ENCODE measurements at places on chromosomes 5 and 9.

GRCh38 chr9:112711050-112711689, 6.7 kb downstream of the INIP start:
- DNase-seq = no peak

DNA sequence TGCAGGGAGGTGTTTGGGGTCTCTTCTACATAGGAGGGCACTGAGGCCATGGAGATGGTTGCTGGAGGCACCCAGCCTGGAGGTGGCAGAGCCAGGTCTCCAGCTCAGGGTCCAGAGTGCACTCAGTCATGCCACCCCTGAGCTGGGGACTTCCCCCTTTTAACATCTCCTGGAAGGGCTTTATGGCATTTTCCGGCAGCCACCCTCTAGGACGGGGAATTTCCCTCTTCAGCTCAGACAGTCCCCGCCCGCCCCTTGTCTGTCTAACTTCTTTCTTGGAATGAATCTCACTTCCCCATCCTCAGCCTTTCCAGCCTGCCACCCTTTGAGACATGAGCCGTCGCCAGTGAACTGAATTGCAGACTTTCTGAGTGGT, 49.9 kb downstream of the COL15A1 start:
- DNase-seq = no peak

GRCh38 chr5:134541736-134542376, 16.4 kb downstream of the JADE2 start:
- no peak for DNase-seq

DNA sequence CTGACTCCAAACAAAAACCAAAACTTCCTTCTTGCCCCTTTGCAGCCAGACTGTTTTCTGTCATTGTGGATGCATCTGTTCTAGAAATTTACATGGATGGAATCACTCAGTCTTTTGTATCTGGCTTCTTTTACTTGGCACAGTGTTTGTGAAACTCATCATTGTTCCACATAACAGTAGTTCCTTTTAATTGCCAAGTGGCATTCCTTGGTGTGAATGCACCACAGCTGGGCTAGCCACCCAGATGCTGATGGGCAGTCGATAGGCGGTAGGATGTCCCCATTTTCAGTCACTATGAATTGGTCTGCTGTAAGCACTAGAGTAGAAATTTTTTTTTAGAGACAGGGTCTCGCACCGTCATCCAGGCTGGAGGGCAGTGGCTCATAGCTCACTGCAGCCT, 6.3 kb upstream of the CLPTM1L start:
- DNase-seq = peak; percentile 9

DNA sequence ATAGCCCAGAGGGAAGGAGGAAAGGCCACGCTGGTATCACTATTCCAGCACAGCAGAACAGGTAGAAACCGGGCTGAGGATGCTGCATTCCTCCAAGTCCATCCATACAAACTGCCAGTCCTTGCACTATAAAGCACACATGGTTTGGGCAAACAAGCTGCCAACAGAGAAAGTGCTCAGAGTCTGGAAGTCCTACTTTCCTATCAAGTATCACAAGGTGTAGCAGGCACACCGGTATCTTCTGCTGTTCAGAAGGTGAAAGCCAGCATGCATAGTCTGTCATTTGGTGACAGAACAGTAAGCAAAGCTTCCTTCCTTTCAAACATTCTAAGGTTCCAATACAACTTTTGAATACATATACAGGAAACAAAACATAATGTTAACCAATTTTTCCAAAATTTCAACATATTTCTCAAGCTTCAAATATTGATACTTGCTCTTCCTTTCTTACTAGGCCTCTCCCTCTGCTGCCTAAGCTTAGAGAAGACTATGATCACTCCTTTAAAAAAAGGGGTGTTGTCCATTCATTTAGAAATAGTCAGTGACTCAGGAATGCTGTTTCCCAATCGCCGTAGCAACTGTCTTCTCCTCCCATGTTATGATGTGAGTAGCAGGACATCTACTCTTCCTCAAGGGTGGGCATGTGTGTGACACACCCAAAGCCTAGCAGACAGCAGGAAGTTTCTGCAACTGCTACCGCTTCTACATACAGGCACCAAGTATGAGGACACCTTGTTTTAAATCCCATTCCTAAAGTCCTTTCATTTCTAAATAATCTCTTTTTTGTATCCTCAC, 14.7 kb downstream of the DIAPH1 start:
- no peak for DNase-seq

GRCh38 chr9:81841333-81841732, 86.9 kb upstream of the SPATA31D4 start:
- DNase-seq = no peak

- DNase-seq = peak; percentile 28
These were observed 118.8 kb downstream of the WNK2 start for GRCh38 chr9:93302586-93303257.

GRCh38 chr5:27474395-27474794, 436.0 kb upstream of the CDH9 start:
- no peak for DNase-seq

DNA sequence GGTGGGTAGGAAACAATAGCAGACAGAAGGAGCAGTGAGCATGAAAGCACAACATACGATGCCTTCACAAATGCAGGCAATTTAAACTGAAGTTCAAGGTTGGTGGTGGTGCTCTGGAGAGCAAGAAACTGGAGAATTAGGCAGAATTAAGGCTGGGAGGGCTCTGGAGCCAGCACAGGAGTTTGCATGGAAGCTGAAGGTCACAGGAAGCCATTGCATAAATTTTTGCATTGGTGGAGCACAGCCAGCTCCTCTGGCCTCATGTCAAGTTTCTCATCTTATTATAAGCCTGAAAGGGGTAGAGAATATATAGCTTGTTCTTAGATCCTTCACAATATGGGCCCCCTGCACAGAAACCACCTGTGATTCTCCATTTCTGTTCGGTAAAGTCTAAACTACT, 207.4 kb downstream of the PAPPA start:
- no peak for DNase-seq

DNA sequence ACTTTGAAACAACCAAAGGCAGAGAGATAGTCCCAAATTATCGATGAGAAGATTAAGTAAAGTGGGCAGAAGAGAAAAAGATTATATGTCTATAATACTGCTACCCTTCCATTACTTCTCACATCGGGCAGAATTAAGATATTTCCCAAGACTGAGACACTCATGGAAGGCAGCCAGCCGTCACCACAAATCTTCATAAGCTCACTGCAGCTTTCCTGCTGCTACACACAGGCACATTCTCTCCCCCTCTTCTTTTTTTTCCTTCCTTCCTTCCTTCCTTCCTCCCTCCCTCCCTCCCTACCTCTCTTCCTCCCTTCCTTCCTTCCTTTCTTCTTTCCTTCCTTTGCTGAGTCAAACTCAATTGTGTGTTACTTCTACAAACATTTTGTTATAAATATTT, 58.7 kb upstream of the SPATA31C2 start:
- no peak for DNase-seq

- no peak for DNase-seq
These were observed 866.3 kb upstream of the WWC1 start for GRCh38 chr5:167425161-167425560.

DNA sequence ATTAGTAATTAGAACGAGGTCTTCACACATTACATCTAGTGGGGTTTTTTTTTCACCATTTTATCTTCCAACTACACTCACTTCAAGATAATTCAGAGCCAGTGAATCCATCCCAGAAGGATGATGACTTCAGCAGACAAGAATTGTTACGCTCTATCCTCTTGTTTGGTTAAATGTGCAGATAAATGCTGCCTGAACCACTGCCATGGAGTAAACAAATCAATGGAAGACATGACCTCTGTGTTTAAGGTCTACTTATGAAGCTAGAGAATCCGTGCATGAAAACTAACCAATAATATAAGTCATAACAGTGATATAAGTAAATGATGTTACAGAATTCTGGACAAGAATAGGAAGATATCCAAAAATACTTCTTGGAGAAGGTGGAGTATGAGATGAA, 602.6 kb downstream of the TLR4 start:
- no peak for DNase-seq

GRCh38 chr5:82975812-82976211, 101.4 kb downstream of the TMEM167A start:
- DNase-seq = no peak

DNA sequence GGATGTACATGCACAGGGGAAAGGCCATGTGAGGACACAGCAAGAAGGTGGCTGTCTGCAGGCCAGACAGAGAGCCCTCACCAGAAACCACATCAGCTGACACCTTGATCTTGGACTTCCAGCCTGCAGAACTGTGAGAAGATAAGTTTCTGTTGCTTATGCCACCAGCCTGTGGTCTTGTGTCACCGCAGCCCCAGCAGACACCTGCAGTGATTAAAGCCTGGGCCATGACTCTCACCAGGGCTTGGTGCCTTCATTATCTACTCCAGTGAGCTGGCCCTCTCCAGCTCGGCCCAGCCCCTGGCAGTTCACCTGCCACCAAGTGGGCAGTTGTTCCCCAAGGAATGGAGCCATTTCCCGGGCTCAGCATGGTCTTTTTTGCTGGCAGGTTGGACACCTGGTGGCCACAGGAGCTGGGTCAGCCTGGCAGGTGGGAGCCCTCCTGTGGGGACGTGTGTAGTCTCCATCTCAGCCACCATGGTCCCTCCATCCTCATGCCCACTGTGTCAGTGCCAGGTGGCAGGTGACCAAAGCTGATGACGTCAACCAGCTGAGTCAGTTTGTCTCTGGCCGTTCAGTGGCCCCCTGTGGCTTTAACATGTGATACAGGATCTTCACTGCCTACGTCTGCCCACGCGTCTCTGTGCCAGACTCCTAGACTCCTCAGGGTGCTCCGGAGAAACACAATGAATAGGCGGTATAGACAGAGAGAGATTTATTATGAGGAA, 99.9 kb upstream of the PPP1R26 start:
- DNase-seq = no peak

- DNase-seq = no peak
These were observed 24.9 kb upstream of the SLC25A51 start for GRCh38 chr9:37928552-37929430.

GRCh38 chr9:27194401-27195091, 85.5 kb downstream of the TEK start:
- no peak for DNase-seq

DNA sequence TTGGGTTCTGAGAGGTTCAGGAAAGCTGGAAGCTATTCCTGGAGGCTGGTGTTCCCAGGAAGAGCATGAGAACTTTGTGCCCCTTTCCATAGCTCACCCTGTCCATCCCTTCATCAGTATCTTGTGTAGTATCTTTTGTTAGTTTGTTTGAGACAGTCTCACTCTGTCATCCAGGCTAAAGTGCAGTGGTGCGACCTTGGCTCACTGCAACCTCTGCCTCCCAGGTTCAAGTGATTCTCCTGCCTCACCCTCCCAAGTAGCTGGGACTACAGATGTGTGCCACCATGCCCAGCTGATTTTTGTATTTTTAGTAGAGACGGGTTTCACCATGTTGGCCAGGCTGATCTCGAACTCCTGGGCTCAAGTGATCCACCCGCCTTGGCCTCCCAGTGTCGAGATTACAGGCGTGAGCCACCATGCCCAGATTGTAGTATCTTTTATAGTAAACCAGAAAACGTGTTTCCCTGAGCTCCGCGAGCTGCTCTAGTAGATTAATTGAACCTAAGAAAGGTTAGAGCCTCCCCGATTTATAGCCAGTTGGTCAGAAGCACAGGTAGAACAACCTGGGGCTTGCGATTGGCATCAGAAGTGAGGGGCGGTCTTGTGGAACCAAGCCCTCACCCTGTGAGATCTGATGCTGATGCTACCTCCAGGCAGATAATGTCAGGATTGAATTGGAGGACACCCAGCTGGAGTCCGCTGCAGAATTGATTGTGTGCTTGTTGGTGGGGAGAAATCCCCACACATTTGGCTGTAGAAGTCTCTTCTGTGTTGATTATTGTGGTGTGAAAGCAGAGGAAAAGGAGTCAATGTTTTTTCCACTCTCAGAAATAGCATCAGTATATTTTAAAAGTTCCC, 32.3 kb downstream of the ATP6V0E1 start:
- no peak for DNase-seq

DNA sequence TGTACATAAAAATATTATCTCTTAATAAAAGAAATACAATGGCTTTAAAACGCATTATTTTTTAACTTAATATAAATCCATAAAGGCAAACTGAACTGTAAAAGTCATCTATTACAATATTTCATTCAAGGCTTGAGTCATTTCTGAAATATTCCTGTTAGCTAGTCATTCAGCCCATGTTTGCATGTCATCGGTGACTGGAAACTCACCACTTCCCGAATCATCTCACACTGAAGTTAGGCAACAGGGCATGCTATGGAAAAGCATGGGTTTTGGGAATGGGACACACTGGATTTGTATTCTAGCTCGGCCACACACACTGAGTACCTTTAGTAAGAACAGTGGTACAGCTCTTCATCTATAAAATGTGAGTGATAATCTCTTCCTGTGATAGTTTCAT, 691.1 kb upstream of the C9orf72 start:
- no peak for DNase-seq

GRCh38 chr5:149475777-149476176, 75.5 kb downstream of the CSNK1A1 start:
- DNase-seq = no peak

GRCh38 chr9:91312717-91313325, 48.9 kb downstream of the AUH start:
- no peak for DNase-seq

DNA sequence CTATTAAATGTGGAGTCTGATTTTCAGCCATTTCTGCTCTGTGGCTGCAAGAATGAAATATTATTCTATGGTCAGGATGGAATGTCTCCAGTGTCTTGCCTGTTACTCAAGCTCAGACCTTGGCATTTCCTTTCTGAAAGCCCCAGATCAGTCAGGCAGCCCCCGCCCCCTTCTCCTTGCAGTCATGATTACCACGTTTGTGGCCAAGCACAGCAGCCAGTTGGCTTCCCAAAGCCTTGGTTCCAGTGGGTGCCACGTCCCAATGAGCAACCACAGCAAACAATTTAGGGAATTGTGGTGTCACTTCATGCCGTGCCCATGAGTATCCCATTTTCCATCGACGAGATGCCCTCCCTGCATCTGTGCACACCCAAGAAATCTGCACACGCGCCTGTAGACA, 9.7 kb upstream of the OBP2A start:
- DNase-seq = no peak

GRCh38 chr9:132820169-132820944, 57.7 kb downstream of the AK8 start:
- no peak for DNase-seq
